ENCODE measurements at places on chromosomes 4 and X.

DNA sequence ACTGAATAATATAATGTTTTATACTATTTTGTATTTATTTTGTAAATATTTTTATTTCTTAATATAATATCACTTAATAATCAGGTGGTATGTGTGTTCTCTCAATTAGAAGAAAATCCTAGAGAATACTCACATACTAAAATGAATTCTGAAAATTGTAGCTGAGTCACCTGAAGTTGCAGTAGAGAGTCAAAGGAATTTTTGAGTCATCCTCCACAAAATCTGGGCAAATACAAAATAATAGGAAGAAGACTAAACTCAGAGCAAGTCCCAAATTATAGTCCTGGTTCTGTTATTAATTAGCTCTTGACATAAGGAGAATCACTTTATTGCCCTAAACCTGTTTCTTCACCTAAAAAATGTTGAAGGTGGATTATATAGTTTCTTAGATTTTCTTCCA lies 57.8 kb downstream of the SPATA4 start:
- no peak for DNase-seq

- no peak for DNase-seq
Measured at GRCh38 chr4:8188085-8188484, 11.0 kb upstream of the SH3TC1 start.

DNA sequence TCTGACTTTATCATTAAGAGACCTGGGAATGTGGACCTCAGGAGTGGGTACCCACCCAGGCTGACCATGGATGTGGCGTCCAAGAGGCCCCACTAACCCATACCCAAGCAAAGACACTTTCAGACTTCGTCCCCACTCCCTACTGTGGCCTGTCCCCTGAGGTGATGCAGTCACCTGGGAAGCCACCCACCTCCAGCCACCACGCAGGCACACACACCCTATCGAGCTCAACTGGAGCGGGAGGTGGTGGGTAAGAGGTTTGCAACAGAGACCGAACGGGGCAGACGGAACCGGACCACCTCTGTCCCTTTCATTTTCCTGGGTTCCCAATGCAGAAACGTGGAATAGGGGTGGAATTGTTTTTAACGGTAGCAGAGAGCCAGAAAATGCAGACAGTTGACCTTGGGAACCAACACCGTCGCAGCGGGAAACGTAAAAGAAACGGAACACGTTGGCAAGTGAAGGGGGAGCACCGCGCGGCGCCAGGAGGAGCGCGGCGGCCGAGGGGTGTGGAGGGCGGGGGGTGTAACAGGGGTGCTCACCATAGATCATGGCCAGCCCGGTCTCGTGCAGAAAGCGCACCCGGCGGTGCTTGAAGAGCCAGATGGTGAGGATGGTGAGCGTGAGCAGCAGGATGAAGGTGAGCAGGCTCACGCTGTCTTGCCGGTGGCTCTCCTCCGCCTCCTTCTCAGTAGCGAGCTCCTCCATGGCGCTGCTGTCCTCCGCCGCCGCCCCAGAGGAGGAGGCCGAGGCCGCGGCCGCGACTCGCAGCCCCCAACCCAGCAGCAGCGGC lies 559 bp downstream of the SLC9A7 start:
- DNase-seq = no peak

DNA sequence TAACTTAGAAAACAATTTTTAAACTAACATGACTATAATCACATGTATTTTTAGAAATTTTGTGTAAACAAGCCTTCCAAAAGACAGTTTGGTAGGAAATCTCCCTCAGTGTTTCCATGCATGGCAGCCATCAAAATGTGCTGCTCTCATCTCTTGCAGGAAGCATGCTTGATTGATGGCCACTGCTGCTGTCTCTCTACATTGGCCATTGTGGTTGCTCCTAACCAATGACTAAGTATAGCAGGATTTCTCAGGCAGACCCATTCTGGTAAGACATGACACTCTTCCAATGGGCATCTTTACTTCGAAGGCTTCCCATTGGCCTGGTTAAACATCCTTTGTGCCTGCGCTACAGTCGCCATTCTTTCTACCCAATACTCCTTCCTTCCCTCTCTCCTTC lies 78.9 kb upstream of the GUCY1A1 start:
- DNase-seq = no peak

DNA sequence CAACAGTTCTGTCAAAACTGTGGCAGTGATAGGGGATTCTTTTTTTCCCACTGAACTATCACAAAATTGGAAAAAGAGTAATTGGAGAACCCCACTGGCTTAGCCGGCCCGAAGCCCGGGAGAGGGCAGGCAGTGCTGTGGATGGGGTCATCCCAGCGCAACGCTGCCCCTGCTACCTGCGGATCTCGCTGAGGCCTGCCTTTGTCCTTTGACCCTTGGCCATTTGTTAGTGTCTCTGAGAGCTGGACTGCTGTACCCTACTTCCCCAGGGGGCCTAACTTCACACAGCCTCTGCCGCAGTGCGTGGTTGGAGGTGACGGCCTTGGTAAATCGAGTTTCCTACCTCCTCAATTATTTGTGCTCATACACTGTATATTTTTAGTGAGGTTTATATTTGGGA lies 43.0 kb upstream of the MSANTD1 start:
- no peak for DNase-seq

- DNase-seq = no peak
Measured at GRCh38 chr4:112840061-112840460, 203.1 kb downstream of the LARP7 start.

DNA sequence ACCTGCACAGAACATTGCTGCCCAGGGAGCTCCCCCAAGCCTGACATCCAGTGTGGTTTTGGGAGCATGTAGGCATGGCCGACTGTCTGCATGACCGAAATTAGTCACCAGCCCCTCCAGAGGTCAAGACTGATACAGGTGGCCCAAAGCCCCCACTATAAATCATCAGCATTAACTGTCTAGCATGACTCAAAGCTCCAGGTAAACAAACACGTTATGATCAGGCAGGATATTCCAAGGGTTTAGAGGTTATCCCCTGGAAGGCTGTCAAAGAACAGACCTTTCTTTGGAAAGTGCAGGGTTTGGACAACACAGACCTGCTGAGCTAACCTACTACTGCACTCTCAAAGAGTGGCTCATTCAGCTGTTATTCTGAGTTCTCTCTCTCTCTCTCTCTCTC lies 2.1 kb upstream of the FAM9A start:
- DNase-seq = no peak

- no peak for DNase-seq
Measured at GRCh38 chr4:38765382-38765781, 17.4 kb downstream of the TLR10 start.

- DNase-seq = no peak
Measured at GRCh38 chr4:153318696-153319320, 25.7 kb upstream of the MND1 start.

DNA sequence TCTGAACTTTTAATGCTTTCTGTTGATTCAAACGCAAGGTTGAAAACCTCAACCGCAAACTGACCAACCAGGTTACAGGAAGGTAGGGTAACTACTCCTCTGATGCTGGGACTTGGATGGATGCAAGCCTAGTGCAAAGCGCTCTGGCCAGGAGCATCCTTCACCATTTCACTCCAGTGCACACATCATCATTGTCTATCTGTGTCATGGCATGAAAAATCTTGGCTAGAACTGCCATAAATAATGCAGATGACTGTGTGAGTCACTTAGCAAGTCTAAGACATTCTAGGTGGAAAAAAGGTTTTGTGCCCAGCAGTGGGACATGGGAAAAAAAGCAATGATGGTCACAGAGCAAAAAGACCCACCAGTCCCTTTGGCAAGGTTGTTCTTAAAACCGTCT lies 10.9 kb downstream of the ADGRA3 start:
- no peak for DNase-seq

- no peak for DNase-seq
Measured at GRCh38 chr4:140717313-140717712, 38.9 kb downstream of the TBC1D9 start.

- no peak for DNase-seq
Measured at GRCh38 chr4:100982345-100982744, 365.0 kb downstream of the PPP3CA start.

GRCh38 chr4:68272380-68272779 lies 26.9 kb upstream of the TMPRSS11B start:
- DNase-seq = no peak

- no peak for DNase-seq
Measured at GRCh38 chr4:20126906-20127305, 124.8 kb upstream of the SLIT2 start.

Measured in stimulated activated CD8-positive, alpha-beta memory T cell treated with anti-CD3 and anti-CD28 coated beads, Interleukin-2, amount 100 ng/mL, for 1 hour (primary cell).